ENCODE measurements at places on chromosomes 16 and 17.

DNA sequence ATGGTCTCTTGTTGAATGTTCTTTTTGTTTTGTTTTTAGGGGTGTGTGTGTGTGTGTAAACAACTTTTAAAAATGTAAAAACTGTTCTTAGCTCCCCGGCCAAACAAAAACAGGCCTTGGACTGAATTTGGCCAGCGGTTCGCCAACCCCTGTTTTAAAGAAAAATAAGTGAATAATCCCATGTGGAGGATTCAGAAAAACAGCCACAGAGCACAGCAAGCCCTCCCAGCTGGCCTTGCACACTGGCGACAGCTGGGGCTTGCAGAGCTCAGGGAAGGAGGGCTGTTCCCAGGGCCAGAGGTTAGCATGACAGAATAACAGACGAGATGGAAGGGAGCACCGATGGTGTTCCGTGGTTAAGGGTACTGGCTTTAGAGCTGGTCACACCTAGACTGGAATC, 39.0 kb downstream of the EMP2 start:
- no peak for DNase-seq

GRCh38 chr16:64292953-64293352, 828.9 kb downstream of the CDH11 start:
- DNase-seq: no peak

DNA sequence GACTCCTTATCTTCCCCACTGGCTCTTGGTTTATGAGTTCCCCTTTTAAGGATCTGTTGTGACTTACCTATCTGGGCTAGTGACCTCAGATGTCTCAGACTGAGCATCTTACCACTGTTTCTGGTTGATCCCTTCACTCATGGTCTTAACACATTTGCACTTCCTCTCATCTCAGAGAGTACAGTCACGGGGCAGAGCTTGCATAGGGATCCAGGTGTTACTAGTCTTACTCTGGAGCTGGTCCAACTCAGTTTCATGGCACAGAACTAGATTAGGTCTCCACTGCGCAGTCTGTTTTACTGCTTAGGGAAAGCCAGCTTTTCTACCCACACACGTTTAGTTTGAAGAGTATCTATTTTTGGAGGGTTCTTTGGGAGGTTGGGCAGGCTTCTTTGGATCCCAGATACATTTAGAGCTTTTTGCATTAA, 10.2 kb downstream of the GABARAPL2 start:
- DNase-seq: no peak

DNA sequence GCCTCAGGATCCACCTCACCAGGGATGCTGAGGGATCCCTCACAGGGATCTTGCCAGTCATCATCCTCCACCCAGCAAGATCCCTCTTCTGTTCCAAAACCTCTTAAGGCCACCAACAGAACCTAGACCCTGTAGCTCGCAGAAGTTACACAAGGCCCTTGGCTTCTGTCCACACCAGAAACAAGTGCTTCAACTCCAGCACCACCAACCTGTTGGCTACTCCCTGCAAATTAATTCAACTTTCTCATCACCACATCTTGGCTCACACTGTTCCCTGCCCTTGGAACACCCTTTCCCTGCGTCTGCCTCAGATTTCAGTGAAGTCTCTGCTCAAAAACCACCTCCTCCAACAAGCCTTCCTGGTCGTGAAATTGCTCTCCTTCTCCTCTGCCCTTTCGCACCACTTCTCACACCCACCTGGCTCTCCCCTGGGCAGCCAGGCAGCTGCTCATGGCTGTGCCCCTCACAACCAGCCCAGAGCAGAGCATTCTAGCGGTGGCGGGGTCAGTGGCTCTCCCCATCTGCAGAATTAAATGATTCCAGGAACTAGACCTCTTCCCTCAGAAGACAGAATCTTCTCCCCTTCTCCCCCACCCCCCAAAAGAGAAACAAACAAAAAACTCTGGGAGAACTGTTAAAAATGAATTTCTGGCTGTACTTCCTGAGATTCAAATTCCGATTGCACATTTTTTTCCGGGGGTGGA, 1.8 kb downstream of the PLLP start:
- DNase-seq: no peak

- no peak for DNase-seq
These were observed 105.1 kb downstream of the CDH11 start for GRCh38 chr16:65016754-65017153.

DNA sequence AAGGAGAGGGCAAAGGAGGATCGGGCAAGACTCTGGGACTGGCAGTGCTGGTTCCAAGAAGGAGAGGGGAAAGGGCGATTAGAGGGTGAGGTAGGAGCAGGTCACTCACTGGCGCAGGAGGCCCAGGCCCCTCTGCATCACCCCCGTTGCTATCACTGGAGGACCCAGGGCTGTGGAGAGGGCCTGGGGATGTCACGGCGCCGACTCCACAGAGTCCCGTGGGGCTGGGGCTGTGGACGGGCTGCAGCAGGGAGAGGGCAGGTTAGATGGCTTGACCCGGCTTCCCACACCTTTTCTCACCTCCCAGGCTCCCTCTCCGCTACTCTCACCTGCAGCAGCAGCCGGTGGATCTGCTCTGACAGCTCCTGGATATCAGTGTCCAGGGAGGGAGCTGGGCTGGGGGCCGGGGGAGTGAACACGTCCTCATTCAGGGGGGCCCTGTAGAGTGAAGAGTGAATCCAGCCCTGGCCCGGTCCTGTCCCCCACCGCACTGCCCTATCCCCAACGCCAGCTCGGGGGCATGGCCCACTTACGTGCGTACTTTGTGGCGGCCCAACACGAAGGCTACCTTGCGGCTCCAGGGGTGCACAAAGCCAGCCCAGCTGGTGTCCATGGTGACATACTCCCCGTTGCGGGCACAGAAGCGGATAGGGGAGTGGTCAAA, 4.9 kb downstream of the PER1 start:
- DNase-seq: no peak

- DNase-seq: no peak
These were observed 35.7 kb downstream of the ABCC1 start for GRCh38 chr16:15985144-15985543.

GRCh38 chr17:36761203-36761950, 160.0 kb downstream of the MRM1 start:
- no peak for DNase-seq

- peak; percentile 20 for DNase-seq
These were observed 47.5 kb downstream of the ADCY7 start for GRCh38 chr16:50313596-50314478.

GRCh38 chr16:11257131-11257938, 1.3 kb upstream of the SOCS1 start:
- no peak for DNase-seq

DNA sequence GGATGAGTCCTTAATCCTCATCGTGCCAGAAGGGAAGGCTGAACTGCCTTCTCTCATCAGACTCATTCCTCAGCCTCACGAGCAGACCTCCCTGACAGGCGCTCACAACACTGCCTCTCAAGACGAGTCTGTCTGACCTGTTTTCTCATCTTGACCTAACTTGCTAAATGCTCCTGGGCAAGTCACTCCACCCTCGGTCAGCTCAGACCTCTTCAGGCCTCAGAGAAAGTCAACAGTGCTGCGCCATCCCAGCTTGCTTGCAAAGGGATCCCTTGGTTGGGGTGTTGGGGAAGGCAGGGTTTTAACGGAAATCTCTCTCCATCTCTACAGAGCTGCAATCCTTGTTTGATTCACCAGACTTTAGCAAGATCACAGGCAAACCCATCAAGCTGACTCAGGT, 15.0 kb downstream of the SERPINF1 start:
- no peak for DNase-seq

DNA sequence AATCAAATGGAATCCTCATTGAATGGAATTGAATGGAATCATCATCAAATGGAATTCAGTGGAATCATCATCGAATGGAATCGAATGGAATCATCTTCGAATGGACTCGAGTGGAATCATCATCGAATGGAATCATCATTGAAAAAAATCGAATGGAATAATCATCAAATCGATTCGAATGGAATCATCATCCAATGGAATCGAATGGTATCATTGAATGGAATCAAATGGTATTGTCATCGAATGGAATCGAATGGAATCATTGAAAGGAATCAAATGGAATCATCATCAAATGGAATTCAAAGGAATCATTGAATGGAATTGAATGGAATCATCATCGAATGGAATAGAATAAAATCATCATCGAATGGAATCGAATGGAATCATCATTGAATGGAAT, 619.3 kb downstream of the TP53TG3F start:
- no peak for DNase-seq

DNA sequence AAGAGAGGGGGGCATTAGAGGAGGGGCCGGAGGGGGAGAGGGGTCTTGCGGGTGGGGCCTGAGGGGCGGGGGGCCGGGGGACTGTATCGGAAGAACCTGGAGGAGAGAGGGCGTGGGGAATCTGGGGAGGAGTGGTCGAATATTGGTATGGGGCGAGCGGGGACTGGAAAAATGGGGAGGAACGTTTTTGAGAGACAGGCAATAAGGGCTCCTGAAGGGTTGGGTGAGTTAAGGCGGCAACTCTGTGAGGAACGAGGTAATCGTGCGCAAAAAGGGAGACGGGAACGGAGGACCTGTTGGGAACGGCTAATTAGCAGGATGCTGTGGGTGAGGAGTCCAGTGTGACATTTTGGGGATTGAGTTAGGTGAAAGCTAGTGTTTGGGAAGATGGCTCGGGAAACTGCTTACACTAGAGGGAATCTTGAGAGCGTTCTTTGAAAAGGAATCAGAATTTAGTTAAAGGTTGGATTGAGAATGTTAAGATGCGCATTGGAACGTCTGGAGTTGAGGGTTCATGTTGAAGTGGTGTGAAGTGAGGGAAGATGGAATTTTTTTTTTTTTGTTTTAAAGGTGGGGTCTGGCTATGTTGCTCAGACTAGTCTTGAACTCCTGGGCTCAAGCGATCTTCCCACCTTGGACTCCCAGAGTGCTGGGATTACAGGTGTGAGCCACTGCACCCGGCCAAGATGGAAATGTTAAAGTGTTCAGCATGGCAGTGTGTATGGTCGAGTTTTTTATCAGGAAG, 662 bp downstream of the WIPF2 start:
- no peak for DNase-seq

- DNase-seq: no peak
These were observed 30.7 kb downstream of the ELAC2 start for GRCh38 chr17:12987120-12987519.

- no peak for DNase-seq
These were observed 96.0 kb downstream of the YPEL2 start for GRCh38 chr17:59427425-59427921.

DNA sequence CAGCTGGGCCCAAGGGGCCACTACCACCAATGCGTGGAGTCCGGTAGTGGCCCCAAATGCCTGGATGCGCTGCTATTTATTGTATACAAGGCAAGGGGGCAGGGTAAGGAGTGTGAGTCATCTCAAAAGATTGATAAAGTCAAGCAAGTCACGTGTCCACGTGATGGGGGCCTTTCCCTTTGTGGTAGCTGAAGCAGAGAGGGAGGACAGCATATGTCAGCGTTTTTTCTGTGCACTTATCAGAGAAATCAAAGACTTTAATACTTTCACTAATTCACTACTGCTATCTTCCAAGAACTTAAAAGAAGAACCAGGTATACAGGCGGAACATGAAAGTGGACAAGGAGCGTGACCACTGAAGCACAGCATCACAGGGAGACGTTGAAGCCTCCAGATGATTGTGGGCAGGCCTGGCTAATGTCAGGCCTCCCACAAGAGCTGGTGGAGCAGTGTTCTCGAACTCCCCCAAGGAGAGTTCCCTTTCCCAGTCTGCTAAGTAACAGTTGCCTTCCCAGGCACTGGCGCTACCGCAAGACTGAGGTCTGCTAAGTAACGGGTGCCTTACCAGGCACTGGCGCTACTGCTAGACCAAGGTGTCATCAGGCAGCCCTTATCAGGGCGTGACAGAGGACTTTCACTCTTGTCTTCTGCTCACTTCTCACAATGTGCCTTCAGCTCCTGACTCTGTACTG, 10.8 kb upstream of the ASB16 start:
- no peak for DNase-seq

- no peak for DNase-seq
These were observed 1735.9 kb downstream of the TP53TG3F start for GRCh38 chr16:35195173-35195863.

DNA sequence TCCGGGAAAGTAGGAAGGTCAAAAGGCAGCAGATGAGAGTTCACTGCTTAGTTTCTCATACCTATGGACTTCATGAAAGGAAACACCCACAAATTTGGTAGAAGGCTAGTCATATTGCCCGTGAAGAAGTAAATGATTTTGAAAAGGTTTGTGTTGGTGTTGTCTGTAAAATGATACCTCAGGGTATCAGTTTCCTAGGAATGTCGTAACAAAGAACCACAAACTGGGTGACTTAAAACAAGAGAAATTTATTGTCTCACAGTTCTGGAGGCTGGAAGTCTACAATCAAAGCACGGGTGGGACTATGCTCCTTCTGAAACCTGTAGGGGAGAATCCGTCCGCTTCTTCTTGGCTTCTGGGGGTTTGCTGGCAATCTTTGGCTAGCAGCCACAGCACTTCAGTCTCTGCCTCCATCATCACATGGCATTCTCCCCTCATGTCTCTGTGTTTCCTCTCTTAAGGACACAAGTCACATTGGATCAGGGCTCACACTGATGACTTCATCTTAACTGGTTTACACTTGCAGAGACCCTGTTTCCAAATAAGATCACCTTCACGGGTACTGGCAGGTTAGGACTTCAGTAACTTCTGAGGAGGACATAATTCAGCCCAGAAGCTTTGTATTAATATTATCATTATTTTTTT, 2.0 kb upstream of the NAE1 start:
- DNase-seq: no peak

Data from stimulated activated CD4-positive, alpha-beta T cell treated with anti-CD3 and anti-CD28 coated beads, Interleukin-1b, Interleukin-23, amount 100 ng/mL, for 4 hours (primary cell).